COLO829 (cell line): ENCODE measurements at places on chromosomes 5 and 9.
A peak's percentile ranks its signal among the peaks of the same experiment; 100 is the strongest.

GRCh38 chr5:35229076-35230037, 930 bp downstream of the PRLR start:
- no peak for DNase-seq

GRCh38 chr5:139849942-139850341, 54.3 kb downstream of the PSD2 start:
- no peak for DNase-seq

DNA sequence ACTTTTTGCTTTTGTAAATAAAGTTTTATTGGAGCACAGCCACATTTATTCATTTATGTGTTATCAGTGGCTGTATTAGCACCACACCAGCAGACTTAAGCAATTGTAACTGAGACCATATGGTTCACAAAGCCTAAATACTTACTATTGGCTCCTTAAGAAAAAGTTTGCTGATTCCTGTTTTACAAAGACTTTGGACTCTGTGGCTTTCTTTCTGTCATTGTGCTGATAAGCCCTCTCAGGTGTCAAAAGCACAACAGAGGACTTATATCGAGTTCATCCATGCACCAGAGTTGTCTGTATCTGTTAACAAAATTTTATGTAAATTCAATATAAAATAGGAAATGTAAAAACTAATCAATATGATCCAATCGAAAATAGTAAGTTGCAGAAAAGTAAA, 55.6 kb upstream of the PCSK5 start:
- no peak for DNase-seq

DNA sequence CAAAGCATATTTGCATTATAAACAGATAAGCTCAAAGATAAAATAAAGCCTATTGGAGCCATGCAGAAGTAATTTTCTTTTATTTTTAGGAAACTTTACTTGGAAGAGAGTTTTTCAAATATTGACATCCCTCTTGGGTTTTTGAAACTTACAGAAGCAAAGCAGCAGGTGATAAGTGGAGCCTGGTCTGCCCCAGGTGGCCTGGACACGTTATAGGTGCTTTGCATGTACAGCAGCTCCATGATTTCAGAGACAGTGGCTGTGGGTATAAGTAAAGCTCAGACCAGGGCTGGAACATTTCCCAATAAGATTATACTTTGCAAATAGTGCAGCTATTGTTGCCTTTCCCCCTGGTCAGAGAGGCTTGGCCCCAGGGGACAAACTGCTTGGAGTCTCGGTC, 51.5 kb downstream of the CCDC192 start:
- no peak for DNase-seq

DNA sequence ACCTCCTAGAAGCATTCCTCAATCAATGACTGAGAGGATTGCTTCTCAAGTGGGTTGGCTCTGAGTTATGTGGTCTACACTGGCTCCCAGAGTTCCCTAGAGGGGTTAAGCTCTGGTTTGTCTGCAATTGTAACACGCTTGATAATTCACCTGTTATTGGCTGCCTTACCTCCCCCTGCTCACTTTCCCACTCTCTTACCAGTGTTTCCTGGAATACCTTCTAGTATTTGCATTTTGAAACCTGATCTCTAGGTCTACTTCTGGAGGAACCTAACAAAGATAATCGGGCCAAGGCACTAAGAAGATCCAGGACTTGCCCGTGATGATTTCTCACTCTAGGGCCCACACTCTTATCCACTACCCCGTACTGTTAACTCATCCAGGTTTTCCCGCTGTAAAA, 110.1 kb upstream of the MAP3K1 start:
- DNase-seq, result no peak

GRCh38 chr5:145161391-145161790, 673.8 kb downstream of the PRELID2 start:
- no peak for DNase-seq

DNA sequence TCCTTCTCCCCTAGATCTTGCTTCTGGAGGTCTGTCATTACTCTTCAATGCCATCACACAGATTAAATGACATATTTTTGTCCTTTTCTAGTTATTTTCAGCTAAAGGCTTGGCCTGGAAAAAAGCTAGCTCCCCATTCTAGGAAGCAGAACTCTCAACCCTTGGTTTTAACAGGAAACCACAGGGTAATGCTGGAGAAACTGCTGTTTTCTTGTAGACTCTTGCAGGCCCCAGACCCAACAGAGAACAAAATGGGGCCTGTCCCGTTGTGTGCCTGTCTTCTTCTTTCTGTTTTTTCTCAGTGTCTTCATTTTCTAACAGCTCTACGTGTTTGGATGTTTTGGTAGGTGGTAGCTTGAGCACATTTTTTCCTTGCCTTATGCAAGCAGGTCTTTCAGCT, 21.5 kb downstream of the DCANP1 start:
- DNase-seq, result no peak

DNA sequence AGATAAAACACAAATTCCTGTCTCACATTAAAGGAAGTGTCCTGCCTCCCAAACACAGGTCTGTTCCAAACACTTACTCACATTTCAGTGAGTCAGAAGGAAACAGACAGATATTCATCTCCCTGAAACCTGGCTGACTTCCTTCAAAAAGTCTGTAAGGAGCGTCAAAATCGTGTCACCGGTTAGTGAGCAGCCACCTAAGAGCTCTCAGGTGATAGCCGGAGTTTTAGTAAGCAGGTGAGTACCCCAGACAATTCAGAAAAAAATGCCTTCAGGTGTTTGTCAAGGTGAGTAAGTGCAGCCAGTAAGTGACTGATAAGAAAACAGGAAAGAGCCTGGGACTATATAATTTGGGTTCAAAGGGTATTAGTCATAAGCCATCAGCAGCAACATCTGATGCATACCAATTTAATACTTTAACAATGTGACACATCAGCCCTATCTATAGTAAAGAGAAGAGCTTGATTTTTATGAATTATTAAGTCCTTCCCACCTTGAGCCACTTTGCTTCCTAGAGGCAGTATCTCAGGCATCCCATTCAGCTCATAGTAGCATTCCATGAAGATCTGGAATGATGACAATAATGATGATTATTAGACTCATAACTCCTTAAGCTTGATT, 1.3 kb upstream of the ITGA2 start:
- no peak for DNase-seq

- no peak for DNase-seq
Measured at GRCh38 chr9:122786338-122786737, 2.4 kb upstream of the OR5C1 start.

DNA sequence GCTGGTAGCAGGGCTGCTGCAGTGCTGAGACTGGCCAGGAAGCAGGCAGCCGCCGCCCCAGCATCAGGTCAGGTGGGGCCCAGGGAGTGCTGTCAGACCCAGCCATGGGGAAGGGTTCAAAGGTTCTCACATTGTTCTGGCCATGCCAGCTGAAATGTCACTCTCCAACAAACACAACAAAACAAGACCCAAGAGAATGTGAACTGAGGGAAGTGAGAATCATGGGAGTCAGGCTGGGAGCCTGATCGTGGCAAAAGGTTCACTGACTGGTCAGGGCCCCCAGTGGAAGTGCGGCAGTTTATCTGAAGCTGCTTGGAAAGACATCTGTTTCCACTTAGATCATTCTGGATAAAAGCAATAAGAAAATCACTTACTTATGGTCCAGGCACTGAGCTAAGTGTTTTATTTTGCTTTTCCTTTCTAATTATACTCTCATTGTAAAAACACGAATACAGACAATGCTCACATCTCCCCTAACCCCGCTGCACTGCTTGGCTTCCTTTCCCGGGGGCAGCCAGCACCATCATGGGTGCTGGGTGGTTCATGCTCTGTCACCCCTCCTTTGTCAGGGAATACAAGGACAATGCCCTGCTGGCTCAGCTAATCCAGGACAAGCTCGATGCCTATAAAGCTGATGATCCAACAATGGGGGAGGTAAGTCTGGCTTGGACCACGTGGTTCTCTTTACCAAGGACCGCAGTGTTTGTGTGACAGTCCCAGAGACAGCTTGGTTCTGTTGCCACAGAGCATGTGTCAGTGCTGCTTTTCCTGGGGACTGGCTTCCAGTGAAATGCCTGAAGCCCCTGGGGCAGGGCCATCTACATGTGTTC, 41.9 kb upstream of the CFAP157 start:
- no peak for DNase-seq

DNA sequence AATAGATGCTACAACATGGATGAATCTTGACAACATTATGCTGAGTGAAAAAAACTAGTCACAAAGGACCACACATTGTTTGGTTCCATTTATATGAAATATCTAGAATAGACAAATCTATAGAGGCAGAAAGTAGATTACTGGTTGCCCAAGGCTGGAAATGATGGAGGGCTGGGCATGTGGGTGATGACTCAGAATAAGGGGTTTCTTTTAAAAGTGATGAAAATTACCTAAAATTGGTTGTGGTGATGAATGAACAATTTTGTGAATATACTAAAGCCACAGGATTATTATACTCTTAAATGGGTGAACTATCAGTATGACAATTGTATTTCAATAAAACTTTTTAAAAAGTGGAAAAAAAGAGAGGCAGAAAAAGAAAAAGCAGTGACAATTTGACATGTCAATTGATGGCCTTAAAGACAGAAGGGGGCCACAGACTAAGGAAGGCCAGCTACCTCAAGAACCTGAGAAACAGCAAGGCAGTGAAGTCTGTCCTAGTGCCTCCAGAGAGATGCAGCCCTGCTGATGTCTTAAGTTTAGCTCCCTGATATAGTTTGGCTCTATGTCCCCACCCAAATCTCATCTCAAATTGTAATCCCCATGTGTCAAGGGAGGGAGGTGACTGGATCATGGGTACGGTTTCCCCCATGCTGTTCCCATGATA, 182.7 kb downstream of the PIK3R1 start:
- DNase-seq, result no peak

DNA sequence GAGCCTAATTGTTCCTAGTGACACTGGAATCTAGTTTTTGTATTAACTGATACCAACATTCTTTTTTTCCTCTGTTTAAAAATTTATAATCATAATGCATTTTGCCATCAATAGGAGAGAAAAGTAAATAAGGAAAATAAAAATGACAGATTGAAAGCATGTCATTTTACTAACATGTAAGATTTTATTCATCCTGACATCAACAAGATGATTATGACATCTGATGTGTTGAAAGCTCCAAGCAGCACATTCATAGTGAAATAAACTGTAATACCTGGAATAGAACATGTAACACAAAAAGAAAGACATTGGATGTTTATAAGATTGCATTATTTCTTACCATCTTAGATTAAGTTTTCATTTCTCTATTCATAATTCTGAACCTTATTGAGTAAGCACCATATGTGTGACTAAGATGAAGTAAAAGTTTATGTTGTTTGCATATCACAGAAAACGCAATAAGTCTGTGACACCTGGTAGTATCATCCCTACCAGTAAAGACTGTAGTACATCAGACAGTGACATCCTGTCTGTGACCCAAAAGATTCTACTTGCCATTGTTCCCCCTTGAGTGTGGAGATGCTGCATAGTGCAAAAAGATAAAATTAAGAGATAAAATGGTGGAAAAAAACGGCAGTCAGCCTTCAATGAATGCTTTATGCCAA, 225.6 kb downstream of the PCSK5 start:
- no peak for DNase-seq

DNA sequence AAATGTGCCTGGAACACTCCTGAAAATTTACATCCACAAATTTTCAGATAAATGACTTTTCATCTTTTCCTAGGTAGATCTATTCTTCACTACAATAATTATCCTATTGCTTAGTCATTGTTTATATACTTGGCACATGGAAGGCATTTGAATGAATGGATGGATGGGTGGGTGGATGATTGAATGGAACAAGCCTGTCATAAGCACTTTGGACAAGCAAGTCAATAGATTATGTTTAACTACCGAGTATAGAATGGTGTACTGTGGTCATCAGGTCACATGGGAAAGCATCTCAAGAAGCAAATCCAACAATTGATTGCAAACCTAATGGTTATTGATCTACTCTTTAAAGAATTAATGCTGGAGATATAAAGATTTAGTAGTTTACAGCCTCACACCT, 114.4 kb upstream of the DMRTA1 start:
- peak; percentile 31 for DNase-seq

- no peak for DNase-seq
Measured at GRCh38 chr5:143878430-143878829, 66.5 kb downstream of the HMHB1 start.

DNA sequence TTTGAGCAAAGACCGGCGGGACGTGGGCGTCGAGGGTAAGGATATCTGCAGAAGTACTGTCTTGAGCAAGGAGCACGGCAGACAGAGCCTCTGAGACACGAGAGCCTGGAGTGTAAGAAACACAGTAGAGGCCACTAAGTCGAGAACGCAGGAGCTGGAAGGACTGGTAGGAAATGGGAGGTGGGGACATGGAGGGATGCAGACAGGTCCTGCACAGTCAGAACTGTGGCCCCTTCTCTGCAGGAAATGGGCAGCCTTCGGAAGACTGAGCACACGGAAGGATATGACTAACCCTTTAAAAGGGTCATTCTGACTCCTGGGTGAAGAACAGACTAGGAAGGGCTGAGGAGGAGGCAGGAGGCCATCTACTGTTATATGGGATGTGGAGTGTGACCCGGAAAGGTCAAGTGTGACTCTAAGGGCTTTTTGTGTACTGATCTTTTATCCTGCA, 1.4 kb upstream of the CAMSAP1 start:
- DNase-seq, result no peak

DNA sequence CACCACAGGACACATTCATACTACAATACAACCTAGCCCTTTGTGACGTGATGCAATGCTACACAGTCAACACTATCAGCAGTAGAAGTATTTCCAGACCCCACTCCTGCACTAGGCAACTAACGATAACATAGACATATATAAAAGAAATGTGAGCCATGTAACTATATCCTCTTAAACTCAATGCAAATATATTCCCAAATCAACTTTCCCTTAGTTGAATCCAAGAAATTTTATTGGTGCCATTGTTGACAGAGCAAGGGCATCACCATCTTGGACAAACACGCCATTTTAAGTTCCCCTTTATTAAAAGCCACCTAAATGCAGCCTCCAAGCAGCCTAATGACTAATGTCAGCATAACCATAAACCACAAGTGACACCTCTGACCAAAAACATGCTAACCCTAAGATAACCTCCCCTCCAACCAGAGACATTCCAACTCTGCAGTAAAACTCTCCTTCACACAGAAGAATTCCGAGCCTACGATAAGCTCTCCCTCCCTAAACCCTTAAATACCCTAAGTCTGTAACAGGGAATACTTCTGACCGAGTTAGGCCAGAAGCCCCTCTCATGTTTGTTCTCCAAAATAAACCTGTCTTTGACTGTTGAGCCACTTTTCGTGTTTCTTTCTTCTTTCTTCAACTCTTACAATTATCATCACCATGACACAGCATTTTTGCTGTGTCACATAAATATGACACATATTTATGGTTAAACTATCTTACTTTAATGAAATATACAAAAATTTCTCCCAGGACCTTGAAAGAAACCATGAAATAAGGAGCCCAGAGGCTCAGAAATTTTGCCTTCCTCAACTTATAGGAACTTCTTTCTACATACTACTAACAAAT, 1497.8 kb downstream of the EFNA5 start:
- DNase-seq, result no peak

- DNase-seq, result no peak
Measured at GRCh38 chr9:37534412-37534811, 41.8 kb downstream of the FBXO10 start.
